ENCODE measurements at places on chromosomes 6 and 20. TPM values are rescaled to one million over a fixed set of nuclear protein-coding genes. Genes with fewer than 3 reads are reported as not detected.

DNA sequence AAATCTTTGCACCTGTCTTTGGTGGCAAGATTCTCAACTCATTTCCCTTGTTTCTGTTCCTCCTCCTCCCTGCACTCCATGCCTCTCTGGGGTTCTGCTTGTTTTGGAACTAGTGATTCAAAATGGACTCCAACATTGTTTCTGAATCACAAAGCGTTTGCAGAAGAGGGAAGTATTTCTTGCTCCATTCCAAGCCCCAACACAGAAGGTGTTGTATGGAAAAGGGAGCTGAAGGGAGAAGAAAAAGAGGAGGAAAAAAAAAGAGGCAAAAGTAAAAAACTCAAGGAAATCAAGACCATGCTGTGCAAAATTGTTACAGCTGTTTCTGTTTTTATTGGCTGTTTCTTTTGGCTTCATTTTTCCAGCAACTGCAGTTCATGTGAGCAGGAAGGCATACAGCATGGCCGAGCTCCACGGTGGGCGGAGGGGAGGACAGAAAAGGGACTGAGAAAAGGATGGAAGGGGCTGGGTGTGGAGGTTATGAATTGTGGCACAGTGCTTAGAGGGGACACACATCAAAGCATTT, 66.9 kb upstream of the PRL start:
- DNase-seq, result no peak

DNA sequence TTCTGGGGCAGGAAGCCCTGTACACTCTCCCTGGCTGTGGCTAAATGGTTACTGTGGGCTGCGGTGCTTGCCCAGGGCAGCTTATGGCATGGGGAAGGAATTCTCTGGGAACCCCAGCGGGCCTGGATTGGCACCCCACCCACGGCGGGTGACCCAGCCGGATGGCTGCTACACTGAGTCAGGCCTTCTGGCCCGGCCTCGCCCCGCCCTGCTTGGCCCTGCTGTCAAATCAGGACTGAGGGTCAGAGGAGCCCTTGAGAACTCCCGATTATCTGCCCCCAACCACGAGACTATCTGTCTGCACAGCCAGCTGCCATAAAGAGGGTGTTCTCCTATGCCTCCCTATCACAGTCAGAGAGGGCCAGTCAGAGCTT, 7.3 kb upstream of the ITPR3 start:
- DNase-seq, result peak; percentile 68

DNA sequence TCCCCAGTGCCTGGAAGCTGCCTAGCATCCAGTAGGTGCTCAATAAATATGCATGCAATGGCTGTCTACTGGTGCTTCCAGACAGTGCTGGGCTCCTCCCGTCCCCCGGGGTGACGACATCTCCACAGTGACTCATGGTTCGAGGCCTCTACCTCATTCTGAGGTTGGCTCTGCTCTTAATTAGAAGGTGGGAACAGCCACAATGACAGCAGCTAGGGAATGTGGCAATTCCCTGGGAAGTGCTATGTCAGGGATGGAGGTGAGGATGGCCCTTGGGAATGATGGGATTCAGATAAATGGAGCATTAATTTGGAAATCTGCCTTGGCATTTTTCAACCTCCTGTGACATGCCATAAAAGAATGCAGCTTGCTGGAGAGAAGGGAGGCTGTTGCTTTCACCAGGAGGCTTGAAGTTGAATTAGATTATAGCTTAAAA, 43.5 kb upstream of the NFATC2 start:
- peak; percentile 44 for DNase-seq

DNA sequence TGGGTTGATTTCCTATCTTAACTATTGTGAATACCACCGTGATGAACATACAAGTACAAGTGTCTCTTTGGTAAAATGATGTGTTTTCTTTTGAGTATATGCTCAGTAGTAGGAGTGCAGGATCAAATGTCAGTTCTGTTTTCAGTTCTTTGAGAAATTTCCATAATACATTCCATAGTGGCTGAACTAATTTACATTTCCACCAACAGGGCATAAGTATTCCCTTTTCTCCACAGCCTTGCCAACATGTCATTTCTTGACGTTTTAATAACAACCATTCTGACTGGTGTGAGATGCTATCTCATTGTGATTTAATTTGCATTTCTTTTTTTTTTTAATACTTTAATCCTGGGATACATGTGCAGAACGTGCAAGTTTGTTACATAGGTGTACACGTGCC, 268.8 kb downstream of the CENPW start:
- DNase-seq, result no peak

DNA sequence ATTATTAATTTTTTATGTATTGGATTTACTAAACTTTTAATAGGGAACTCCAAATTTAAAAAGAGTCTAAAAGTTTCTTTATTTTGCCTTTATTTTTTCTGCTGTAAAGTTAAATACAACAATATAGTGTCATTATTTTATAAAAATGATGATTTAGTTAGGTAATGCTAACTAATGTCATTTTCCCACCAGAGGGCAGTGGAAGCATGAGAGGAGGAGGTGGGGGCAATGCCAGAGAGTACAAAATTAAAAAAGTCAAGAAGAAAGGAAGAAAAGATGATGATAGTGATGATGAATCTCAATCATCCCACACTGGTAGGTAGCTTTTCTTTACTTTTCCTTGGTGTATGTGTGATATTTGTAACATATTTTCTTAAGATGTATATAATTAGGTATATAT, 20.2 kb upstream of the FHL5 start:
- no peak for DNase-seq

GRCh38 chr6:153367021-153367420, 235.9 kb upstream of the RGS17 start:
- DNase-seq, result no peak

- DNase-seq, result peak; percentile 90
Measured at GRCh38 chr6:14542670-14543366, 425.2 kb downstream of the CD83 start.

DNA sequence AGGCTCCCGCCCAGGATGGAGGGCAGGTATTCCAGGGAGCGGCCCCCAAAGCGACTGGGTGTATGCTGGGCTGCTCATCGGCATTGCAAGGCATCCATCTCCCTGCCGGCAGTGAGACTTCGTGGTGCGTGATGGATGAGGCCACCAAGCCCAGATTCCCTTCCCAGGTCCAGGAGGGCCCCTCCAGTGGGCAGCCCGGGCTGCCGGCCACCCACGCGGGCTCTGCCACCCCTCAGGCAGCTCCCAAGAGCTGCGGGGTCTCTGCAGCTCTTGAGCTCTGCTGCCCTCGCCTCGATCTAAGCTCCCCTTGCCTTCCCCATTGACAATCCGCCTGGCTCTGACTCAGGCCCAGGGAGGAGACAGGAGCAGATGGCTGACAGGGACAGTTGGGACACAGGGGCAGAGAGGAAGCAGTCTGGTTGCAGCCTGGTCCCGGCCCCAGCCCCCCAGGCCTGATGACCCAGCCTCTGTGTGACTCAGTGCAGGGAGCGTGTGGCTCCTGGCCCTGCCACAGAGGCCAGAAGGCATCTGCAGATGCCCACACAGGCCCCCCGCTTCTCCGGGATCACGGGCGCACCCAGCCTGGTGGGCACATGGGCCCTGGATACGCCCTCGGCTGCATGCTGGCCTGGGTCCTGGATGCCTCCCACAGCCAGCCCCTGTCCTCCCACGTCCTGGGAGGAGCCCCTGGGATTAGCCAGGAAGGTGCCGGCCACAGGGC, 33.0 kb downstream of the SLCO4A1 start:
- no peak for DNase-seq

GRCh38 chr6:78607189-78607588, 260.2 kb upstream of the IRAK1BP1 start:
- DNase-seq, result peak; percentile 31

DNA sequence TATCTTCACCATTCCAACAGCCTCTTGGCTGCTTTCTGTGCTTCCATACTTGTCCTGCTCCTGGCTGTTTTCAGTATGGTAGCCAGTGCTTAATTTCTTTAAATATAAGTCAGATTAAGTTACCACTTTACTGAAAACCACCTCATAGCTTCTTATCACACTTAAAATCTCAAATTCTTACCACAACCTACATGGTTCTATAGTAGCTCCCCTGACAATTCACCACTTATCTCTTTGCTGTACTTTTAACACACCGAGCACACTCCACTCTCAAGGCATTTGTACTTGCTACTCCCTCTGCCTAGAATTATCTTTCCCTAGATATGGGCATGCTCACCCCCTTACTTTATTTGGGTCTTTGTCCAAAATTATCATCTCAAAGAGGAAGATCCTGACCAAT, 369.0 kb downstream of the TENT5A start:
- no peak for DNase-seq

- DNase-seq, result no peak
Measured at GRCh38 chr6:167455371-167455770, 130.5 kb downstream of the TTLL2 start.

GRCh38 chr6:137230956-137231555, 11.9 kb upstream of the IFNGR1 start:
- no peak for DNase-seq

- DNase-seq, result no peak
Measured at GRCh38 chr20:32534661-32535240, 50.4 kb downstream of the NOL4L start.

DNA sequence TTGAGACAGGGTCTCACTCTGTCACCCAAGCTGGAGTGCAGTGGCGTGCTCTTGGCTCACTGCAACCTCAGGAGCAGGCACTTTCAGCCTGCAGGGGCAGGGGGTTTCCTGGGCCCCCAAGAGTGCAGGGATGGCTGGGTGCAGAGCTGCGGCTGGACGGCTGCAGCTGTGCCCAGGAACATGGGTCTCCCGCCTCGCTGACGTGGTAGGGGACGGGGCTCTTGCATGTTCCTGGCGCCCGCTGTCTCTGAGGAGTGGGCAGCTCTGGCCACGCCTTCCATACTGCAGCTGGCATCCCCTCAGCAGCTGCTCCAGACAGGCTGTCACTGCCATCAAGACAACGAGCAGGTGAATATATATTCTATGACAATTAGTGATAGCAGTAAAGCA, 2.2 kb upstream of the DEK start:
- no peak for DNase-seq

DNA sequence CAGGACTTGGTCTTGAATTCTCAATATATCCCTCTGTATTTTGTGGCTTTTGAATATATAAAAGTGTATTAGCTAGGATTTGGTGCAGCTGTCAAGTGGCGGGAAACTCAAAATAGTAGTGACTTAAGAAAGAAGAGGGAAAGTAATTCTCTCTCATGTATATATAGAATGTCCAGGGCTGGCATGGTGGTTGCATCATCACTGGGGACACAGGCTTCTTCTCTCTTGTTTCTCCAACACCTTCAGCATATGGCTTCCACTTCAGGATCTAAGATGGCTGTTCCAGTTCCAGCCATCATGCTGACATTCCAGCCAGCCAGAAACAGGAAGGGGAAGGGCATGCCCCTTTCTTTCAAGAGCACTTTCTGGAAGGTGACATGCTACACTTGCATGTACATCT, 11.8 kb upstream of the GPR6 start:
- no peak for DNase-seq

DNA sequence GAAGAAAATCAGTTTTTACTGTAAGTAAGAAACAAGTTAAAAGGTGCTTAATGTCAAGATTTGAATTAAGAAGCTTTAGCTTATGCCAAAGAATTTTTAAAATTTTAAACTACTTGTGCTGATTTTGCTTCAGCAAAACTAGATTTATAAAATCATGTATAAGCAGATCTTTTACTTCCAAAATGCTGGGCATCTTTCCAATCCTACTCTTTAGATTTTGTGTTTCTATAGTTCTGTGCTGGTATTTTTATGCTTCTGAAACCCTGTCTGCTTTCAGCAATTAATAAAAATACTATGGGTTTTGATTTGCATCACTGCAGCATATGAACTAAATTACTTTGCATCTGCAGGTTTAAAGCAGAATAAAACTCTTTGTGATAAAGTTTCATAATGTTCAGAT, 238.6 kb upstream of the RNF217 start:
- no peak for DNase-seq

DNA sequence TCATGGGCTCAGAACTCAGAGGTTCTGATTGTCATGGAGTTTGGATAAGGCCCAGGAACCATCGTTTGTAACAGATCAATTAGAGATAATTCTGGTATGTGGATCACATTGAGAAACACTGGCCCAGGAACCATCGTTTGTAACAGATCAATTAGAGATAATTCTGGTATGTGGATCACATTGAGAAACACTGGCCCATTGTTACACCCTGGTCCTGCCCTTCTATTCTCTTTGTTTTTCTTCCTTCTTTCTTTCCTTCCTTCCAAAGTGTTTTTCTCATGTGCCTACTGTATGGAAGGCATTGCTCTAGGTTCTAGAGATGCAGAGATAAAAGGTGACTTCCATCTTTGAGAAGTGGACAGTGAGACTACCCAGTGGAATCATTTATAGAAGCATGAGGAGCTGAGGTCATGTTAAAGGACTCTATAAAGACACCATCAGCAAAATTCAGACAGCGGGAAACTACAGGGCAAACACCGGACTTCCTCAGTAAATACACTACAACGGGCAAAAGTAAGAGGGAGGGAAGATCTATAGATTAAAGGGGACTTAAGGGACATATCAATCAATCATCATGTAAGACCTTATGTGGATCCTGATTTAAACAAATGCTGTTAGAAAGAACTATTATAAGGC, 153.8 kb downstream of the UNC5CL start:
- DNase-seq, result no peak

GRCh38 chr6:19759117-19759880, 77.9 kb upstream of the ID4 start:
- DNase-seq, result peak; percentile 86

GRCh38 chr20:51432875-51433274, 109.6 kb downstream of the NFATC2 start:
- DNase-seq, result no peak

GRCh38 chr6:170093658-170094596, 197.0 kb downstream of the DLL1 start:
- DNase-seq, result no peak

GRCh38 chr20:62651285-62652021, 9.2 kb downstream of the SLCO4A1 start:
- DNase-seq, result no peak

DNA sequence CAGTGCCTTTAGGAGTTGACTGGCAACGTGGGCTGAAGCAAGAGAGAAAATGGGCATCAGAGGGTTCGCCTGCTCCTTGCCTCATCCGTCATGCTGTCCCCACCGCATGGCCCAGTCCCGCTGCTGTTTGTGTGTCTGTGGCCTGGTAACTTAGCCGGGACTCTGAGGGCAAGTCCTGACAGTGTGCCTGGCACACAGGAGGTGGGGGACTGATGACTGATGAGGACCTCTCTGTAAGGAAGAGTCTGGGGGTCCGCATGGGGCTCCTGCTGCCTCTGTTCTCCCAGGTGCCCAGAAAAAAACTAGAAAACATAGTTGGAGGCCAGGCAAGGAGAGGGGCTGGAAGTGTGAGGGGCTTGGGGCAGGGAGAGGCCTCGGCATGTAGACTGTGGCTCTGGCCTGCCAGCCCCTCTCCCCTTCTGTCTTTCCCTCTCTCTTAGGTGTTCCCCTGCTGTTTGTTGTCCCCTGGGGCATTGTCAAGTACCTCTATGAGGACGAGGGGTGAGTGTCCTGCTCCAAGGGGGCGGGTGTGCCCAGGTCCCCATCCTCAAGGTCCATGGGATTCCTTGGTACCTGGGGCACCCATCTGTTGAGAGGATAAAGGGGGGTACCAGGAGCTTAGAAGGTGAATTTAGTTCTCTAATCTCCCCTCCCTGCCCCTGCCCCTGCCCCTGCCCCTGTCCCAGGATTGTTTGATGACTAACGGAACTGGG, 29.5 kb downstream of the GLP1R start:
- DNase-seq, result no peak

IP6K3 gene
- 2.9 TPM for total RNA-seq

PRL gene
- not detected for total RNA-seq

RAET1E gene
- not detected for total RNA-seq

KATNA1 gene
- total RNA-seq, result 29.5 TPM

SLC4A11 gene
- 3.8 TPM for total RNA-seq

TPD52L2 gene
- 154 TPM for total RNA-seq

RSPO4 gene
- 0.05 TPM for total RNA-seq

ZNF184 gene
- total RNA-seq, result 7.6 TPM

FOXA2 gene
- total RNA-seq, result not detected

GFOD1 gene
- total RNA-seq, result 5.0 TPM

KIF25 gene
- total RNA-seq, result 0.05 TPM

RGS17 gene
- total RNA-seq, result 3.6 TPM

PRDM13 gene
- total RNA-seq, result not detected
